ENCODE measurements at places on chromosomes 16 and 17.

DNA sequence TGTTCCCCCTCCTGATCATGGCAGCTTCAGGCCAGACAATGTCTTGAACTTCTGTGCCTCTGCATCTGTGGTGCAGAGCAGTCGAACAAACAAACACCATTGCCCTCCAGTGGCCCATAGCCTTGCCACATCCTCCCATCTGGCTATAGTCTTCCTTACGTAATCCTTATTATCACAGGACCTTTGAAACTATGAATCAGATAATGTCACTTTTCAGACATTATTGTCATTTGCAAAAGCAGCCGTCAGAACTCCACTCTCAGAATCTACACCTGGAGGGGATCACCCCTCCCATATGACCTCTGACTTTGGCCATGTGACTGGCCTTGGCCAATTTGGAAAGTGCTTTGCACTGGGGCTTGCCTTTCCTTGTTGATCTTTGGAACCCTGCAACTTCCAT is 387.3 kb downstream of the MAF start:
- H3K27me3 ChIP-seq, result no peaks in the 10 kb centered on the region
- no peaks in the 10 kb centered on the region for H3K4me1 ChIP-seq
- no peak for DNase-seq
- no peaks in the 10 kb centered on the region for H3K36me3 ChIP-seq
- H3K4me3 ChIP-seq, result no peak overlapping the region
- H3K27ac ChIP-seq, result no peak overlapping the region

DNA sequence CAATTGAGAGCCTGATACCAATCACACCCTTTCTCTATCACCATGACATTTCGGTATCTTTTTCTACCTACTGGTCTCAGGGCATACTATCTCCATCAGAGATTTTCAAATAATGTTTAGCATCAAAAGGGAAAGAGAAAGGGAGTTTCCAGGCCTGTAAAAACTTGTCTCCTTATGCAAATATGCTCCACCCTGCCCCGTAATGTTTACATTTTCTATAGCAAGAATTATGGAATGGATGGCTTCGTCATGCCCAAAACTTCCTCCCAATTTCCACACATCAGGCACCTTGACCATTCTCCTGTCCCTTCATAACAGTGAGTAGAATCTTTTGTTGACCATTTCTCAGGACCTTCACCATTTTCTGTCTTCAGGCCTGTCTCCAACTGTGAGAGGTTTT is 30.9 kb upstream of the HLF start:
- H3K4me3 ChIP-seq, result no peak overlapping the region
- no peak for DNase-seq
- H3K36me3 ChIP-seq, result no peaks in the 10 kb centered on the region
- no peaks in the 10 kb centered on the region for H3K27me3 ChIP-seq
- peaks cover 5% of the 10 kb centered on the region for H3K4me1 ChIP-seq

DNA sequence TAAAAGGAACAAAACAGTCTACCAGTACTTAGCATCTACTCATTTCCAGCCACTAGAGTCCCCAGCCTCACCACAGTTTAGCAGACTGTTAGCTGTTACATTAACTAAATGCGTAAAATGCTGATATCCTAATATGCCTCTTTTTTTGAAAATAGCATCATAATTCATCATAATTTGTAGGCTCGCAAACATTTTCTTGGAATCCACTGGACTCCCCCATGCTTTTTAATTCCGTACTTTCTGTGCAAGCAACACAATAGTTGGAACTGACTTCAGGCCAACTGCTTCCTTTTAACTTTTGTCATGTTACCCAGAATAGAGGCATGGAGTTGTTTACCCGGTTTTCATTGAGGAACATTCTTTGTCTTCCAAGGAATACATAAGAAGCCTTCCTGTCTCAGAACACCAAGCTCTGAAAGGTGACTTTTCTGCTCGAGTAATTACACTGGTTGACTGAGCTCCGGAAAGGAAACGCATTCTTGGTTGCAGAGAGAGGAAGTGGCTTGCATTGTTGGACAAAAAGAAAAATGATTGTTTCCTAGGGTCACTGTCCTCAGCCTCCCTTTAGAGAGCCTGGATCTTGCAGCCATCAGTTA is 30.9 kb upstream of the SEC14L1 start:
- no peak overlapping the region for H3K4me3 ChIP-seq
- no peak for DNase-seq
- peaks cover 6% of the 10 kb centered on the region for H3K4me1 ChIP-seq

GRCh38 chr16:75415169-75415905 is 18.0 kb downstream of the CFDP1 start:
- no peak for DNase-seq
- H3K4me3 ChIP-seq, result no peak overlapping the region
- H3K4me1 ChIP-seq, result no peaks in the 10 kb centered on the region
- peaks cover 16% of the 10 kb centered on the region for H3K36me3 ChIP-seq

- no peaks in the 10 kb centered on the region for H3K4me1 ChIP-seq
- no peak overlapping the region for H3K27ac ChIP-seq
- no peaks in the 10 kb centered on the region for H3K27me3 ChIP-seq
- no peak overlapping the region for H3K4me3 ChIP-seq
- no peaks in the 10 kb centered on the region for H3K36me3 ChIP-seq
- no peak for DNase-seq
Observed at GRCh38 chr16:57677622-57678369, 9.7 kb downstream of the ADGRG3 start.
